ENCODE measurements at places on chromosomes 6 and 20.

GRCh38 chr20:41177636-41178035 is 40.3 kb downstream of the PLCG1 start:
- peak; percentile 57 for DNase-seq

DNA sequence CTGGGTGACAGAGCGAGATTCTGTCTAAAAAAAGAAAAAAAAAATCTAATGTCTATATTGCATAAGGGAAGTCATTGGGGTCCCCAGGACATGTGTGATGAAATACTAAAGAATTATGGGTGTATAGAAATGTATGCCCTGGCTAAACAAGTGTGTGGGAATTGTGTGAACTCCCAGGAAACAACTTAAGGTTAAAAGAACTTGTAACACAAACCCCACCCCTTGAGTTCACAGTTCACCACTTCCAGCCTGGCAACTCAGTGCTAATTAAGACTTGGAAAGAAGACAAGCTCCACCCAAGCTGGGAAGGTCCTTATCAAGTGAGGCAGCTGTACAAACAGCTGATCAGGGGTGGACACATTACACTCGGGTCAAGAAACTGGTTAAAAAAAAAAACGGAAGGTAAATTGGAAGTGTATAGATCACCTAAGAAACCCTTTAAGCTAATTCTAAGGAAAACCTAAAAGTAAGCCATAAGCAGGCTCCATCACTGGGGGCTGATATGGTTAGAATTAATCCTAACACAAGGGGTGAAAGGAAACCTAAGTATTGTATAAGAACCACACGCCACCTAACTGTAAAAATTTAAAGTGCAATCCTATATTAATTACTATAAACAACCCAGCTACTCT is 25.2 kb downstream of the HLA-A start:
- peak; percentile 62 for DNase-seq

- no peak for DNase-seq
Measured at GRCh38 chr20:59071216-59071615, 28.6 kb upstream of the PRELID3B start.

DNA sequence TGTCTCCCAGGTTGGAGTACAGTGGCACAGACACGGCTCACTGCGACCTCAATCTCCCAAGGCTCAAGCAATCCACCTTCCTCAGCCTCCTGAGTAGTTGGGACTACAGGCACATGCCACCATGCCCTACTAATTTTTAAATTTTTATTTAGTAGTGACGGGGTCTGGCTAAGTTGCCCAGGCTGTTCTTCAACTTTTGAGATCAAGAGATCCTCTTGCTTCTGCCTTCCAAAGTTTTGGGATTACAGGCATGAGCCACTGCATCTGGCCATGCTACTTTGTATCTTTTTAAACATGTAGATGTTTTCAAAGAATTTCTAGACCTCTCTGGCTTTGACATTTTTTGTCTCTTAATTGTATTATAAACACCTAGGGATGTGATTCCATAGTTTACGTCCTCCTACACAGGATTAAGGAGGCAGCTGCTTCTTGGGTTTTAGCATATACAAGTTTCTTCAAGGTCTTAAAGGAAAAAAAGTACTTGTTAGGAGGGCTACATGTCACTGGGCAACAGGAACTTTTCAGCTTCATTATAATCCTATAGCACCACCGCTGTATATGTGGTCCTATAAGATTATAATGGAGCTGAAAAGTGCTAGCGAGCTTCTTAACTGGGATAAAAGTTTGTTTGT is 1.3 kb downstream of the ADAT2 start:
- DNase-seq: no peak

GRCh38 chr6:84081222-84081621 is 47.6 kb downstream of the MRAP2 start:
- no peak for DNase-seq

DNA sequence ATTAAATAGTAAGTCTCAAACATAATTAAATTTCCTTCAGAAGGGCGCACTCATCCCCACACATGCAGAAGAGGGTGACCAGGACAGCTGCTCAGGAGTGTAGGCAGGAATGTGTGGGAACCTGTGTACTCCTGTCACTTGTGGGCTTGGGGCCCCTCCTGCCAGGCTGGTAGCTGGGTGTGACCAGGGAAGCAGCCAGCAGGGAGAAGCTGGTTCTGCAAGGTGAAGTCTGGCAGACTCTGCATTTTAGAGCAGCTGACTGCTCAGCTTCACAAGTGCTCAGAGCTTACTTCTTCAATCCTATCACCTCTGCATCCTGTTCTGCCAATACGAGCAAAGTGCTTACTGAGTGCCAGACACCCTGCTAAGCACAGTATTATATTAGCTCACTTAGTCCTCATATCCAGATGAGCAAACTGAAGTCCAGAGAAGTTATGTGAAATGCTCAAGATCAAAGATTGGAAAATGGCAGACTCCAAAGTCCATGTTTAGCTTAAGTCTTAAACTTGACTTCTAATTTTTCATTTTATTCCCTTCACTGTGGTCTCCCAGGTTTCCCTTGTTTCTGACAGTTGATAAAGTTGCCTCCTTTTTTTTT is 27.9 kb downstream of the ELMO2 start:
- DNase-seq: no peak

- DNase-seq: no peak
Measured at GRCh38 chr20:2663364-2663886, 591 bp downstream of the IDH3B start.

DNA sequence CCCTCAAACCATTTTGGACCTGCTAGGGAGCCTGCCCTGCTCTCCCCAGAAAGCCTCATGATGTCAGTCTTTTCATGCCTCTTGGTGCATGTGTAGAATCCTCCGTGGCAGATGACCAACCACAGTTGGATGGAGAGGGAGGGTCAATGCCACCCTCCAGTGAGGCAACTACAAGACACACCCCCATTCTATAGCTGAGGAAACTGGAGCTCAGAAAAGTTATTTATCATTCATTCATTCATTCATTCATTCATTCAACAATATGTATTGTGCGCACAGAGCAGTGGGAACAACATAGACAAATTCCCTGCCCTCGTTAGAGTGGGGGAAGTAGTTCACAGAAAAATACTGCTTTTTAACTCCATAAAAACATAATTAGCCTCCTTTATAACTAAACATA is 16.8 kb downstream of the SNRPB start:
- DNase-seq: no peak

GRCh38 chr20:5033566-5033965 is 32.3 kb upstream of the SLC23A2 start:
- DNase-seq: no peak

DNA sequence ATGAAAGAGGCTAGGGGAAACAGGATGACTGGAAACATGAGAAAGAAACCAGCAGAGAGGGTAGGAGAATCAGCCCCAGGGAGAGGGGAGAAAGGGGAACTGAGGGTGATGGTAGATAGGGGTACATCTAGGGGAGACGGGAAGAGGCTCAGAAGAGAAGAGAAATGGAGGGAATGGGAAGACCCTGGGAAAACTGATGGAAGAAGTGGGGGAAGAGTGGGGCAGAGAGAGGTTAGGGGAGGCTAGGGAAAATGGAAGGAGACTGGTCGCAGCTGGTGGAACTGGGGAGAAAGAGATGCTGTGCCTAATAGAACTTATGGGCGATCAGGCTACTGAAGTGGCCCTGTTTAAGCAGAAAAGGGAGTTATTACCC is 548 bp downstream of the PROCR start:
- DNase-seq: no peak

DNA sequence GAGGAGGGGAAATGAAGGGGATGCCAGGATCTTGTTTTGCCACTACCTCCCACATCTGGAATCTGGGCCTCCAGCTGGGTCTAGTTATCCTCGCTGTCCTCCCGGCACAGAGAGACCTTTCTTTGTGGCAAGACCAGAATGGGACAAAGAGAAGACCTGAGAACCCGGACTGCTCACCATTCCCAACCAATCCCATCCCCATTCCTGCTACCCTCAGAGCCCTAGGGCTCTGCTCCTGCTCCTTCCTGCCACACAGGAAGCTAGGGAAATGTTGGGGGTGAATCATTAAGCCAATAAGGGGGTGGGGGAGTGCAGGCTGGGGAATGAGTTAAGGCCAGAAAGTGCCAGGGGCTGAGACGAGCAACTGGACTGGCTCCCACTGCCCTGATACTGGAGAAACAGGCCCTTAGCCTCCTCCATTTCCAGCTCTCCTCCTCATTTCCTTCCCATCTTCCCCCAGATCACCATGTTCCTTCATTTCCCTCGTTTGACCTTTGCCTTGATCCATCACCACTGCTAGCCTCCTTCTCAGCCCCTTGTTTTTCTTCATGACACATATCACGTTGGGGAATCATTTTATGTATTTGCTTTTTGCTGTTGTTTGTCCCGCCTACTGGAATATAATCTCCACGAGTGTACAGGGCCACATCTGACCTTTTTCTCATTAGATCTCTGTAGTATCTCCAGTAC is 4.6 kb upstream of the IER3 start:
- no peak for DNase-seq

DNA sequence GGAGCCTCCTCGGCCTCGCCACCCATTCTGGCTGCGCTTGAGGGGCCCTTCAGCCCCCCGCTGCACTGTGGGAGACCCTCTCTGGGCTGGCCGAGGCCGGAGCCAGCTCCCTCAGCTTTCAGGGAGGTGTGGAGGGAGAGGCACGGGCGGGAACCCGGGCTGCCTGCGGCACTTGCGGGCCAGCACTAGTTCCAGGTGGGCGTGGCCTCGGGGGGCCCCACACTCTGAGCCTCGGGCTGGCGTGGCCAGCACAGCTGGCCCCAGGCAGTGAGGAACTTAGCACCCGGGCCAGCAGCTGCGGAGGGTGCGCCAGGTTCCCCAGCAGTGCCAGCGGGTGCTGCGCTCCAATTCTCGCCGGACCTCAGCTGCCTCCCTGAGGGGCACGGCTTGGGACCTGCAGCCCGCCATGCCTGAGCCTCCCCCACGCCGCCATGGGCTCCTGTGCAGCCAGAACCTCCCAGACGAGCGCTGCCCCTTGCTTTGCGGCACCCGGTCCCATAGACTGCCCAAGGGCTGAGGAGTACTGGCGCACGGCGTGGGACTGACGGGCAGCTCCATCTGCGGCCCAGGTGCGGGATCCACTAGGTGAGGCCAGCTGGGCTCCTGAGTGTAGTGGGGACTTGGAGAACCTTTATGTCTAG is 6.5 kb downstream of the MUC22 start:
- no peak for DNase-seq

DNA sequence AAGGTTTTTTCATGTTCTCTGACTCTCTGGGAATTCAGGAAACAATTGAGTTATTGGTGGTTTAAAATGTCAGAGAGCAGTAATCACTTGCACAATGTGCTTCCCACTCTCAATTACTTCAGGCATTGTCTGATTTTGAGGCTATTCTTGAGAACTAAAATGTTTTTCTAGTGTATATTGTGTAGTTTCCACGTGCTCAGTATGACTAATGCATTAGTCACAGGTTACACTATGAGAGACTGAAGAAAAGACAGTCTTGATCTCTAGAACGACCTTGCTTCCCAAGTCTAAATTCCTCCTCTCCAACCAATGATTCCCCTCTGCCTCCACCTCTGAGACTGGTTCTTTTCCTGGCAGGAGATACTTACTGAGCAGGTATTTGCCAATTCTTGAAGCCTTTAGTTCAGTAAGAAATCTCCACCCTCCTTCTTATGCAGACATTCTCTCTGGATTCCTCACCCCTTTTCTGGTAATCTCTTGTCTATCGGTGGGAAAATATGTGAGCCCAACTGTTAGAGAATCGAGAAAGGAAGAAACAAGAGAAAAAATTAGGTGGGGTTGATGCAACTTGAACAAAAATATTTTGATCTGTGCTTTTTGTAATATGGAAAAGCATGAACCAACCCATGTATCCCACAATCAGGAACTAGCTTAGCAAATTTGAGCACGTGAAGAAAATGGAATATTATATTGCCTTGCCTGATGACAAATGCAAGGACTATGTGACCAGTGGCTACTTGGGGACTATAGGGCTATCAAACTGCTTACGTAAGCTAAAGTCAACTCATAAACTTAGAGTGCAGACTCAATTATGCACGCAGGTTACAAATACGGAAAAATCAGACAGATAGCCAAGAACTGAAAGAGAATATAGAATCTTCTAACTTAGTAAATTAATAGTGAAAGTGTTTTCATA is 61.1 kb upstream of the SLC22A16 start:
- DNase-seq: peak; percentile 77

GRCh38 chr6:31216208-31216898 is 45.9 kb upstream of the POU5F1 start:
- no peak for DNase-seq

- DNase-seq: no peak
Measured at GRCh38 chr6:82072751-82073150, 174.8 kb downstream of the IBTK start.

DNA sequence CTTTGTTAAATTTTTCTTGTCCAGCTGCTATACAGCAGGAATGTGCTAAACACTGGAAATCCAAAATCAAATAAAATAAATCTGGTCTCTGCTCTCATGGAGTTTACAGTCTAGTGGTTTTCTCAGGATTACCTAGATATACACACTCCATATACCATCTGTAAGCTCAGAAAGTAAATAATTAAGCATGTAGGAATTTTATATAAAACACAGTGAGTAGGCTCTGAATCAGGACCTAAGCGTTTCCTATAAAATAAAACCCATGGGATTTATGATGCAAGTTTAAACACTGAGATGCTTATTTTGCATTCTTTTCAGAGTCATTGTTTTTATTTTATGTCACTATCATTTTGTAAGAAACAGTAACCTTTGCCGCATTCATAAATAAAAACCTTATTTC is 29.7 kb upstream of the UFL1 start:
- no peak for DNase-seq

GRCh38 chr20:35791821-35792220 is 20.0 kb downstream of the PHF20 start:
- no peak for DNase-seq

GRCh38 chr6:10463491-10464481 is 48.9 kb upstream of the TFAP2A start:
- DNase-seq: no peak
